HTR-8/SVneo (cell line): ENCODE measurements at places on chromosomes 4 and X.
A peak's percentile ranks its signal among the peaks of the same experiment; 100 is the strongest.

DNA sequence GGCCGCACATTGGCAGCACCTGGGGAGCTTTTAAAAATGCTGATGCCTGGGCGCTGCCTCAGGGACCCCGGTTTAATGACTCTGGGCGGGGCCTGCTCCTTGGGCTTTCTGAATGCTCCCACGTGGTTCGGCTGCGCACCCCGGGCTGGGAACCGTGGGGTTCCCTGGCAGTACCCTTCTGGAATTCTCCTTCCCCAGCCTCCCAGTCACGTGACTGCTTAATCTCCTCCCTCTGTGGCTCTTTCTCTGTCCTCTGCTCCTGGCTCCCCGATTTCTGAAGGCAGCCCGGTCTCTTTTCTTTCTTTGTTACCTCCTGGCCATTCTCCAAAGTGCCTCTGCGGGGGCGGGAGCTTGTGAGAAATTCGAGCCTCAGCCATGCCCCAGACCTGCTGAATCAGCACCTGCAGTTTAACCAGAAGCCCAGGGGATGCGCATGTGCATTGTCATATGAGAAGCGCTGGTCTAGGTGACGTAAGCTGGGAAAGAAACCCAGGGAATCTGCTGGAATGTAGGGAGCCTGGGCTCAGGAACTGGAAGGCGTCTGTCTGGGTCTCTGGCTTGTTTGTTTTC lies 16.6 kb downstream of the CLCN4 start:
- peak; percentile 73 for DNase-seq

DNA sequence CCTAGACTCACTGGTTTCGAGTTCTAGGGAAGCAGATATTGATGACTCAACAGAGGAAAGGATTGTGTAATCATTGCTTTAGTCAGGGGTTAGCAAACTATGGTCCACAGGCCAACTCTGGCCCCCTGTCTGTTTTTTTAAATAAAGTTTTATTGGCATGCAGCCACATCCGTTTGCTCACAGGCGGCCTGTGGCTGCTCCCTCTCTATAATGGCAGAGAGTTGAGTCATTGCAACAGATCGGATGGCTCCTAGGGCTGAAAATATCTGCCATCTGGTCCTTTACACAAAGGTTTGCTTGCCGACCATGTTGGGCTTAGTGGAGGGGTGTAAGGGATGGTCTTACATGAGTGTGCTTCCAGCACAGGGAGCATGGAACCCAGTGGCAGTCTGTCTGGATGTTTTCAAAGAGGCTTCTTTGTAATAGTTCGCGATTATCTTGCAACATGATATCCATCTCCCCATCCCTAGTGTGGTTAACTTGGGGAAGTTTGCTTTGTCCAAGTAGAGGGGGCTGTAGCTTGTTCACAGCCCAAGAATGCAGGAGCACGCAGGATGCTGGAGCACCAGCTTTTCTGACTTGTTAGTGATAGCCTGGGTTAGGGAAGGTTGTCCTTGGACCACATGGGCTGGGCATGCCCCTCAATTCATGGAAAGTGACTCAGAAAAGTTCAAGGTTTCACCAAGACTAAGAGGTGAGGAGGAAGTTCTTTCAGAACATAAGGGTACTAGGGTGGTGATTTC lies 59.3 kb upstream of the CLDN34 start:
- DNase-seq = no peak

DNA sequence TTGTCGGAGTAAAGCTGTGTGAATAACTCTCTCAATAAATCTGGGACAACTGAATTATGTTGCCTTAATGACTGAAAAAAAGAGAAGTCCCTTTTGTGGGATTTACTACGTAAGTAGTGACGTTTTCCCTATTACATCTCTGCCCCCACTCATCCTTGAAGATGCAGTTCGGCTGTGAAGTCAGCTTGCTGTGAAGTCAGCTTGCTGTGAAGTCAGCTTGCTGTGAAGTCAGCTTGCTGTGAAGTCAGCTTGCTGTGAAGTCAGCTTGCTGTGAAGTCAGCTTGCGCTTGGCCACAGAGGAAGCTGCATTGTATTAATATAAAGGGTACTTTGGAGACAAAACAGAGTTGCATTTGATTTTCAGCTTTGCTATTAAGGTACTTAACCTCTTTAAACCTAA lies 8.0 kb upstream of the VAMP7 start:
- no peak for DNase-seq

DNA sequence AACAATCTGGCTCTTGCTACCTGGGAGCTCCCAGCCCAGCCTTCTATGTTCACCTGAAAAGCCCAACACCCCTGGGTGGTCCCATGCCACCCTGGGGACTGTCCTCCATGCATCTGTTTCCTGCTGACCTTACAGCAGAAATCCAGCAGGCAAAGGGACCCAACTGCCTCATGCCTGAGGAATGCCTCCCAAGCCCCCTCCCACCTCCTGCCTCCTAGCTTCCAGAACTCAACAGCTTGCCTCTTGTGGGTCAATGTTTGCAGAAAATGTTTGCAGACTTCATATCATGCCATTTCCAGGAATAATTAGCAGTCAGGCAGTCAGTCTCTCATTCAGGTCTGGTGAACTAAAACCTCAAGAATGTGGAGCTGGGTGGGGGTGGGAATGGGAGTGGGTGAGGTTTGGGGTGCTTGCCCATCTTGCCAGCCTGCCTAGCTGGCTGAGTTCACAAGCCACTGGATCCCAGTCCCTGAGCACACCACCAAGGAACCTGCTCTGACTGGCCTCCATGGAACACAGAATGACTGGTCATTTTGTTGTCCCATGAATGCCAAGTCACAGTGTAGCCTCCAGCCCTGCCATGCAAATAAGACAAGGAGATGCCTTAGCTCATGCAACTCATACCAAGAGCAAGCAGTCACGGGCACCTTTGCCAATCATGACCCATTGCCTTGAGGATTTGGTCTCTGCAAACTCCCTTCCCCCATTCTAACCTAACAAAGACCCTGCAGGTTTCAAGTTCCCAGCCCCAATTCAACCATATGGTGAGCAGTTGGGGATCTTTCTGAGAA lies 12.1 kb upstream of the PLAC1 start:
- DNase-seq = peak; percentile 33

DNA sequence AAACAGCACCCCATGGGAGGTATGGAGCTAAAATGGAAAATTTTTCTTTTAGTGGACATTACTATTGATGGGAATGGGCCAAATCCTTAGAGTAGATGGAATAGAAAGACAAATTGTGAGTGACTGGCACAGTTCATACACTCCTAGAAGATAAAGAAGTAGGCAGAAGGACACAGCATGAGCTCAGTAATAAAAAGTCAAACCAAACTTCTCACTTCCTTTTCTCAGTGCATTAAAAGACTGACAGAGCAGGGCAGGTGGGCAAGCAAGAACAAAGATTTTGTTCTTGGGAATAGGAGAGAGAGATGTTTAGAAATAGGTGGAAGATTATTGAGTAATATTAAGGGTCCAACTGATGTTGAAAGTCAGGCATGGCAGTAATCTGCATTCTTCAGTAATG lies 132.5 kb downstream of the ATP10D start:
- no peak for DNase-seq

DNA sequence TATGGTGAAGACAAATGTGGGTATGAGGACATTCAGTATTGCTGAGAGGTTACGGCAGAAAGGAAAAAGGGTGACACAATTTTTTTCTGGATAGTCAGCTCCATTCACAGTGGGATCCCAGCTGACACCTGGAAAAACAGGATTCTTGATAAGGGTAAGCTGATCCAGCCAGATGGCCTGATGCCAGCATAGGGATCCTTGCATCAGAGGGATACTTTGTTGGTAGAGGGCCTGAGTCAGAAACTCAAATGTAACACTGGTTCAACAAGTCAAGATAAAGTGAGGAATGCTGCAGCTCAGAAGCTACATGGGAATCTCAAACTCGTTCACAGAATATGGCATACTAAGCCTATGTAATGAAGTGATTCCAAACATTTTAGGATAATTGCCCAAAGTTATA lies 726.7 kb downstream of the C4orf33 start:
- no peak for DNase-seq

DNA sequence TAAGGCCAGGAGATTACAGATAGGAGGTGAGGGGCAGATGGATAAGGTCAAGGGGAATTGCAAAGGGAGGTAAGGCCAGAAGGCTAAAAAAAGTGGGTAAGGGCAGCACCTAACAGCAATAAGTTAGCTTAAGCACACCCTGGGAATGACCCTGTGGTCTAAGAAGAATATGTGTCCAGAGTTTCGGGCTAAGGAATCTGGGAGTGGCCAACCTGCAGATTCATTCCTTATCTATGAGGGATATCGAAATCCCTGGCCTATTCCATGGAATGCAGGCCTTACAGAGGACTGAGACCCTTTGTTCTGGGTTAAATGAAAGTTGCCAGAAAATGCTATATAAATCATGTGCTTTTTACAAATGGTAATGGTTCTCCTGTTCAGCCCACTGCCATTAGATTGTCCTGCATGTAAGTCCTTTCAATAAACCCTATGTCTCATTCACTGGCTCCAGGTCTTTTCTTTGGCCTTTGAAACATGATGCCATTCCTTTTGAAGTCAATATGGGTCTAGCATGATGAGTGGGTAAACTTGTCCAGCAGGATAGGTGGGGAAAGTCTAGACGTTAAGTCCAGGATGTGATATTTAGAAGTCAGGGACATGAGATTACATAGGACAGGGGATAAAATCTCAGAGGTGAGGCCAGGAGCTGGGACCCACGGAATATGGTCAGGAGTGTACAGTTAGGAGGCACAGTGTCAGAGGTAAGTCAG lies 226.2 kb downstream of the TACR3 start:
- DNase-seq = no peak

DNA sequence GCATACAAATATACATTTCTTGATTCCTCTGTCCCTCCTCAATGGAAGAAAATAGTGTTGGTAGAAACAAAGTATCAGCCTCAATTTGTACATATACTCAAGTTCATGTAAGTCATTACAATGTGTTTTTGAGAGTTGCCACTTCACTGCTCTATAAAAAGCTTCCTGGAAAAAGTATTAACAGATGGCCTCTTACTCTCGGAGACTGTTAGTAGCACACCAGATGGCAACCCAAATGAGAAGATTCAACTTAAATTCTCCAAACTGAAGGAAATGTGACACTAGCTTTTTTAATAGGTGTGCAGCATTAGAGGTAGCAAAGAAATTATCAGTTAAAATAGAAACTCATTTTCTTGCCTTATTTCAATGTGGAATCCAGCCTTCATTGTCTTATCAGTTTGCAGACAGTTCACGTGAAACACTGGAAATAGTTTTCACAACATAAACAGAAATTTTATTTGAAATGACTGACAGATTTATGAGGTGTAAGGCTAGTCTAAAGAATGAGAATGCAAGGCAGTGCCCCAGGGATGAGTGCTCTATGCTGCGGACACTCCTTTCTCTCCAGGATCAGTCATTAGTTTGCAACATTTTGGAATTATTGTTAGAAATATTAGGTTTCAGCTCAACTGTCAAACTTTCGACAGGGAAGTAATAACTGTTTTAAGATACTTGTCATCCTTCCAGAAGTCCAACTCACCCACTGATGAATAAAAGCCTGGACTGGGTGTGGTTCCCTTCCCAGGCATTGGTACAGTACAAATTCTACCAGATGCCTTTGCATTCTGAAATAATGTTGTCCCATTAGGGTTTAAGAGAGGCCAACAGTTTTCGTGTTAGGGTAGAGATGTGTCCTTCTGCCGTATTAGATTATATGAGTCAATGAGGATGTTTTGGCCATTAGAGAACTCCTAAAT lies 50.9 kb downstream of the IDS start:
- no peak for DNase-seq

DNA sequence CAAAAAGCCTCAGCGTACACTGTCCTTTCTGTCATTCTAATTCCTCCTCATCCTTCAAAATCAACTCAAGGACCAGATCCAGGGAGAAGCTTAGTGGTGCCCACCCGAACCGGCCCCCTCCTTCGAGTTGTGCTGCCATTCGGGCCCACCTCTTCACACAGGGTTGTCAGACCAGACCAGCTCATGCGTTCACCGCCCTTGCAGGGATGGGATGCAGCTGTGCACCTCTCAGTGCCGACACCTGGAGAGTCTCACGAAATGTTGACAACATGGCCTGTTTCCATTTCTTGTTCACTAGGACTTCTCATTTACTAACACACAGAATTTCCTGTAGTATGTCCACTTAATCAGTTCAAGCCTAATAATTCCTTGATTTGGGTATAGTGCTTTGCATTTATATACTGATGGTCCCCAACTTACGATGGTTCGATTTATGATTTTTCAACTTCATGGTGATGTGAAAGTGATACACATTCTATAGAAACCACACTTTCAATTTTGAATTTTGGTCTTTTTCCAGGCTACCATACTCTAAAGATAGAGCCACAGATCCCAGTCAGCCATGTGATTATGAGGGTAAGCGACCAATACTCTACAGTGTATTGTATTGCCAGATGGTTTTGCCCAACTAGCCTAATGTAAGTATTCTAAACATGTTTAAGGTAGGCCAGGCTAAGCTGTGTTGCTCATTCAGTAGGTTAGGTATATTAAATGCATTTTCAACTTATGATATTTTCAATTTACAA lies 23.3 kb downstream of the PKD2 start:
- DNase-seq = no peak

DNA sequence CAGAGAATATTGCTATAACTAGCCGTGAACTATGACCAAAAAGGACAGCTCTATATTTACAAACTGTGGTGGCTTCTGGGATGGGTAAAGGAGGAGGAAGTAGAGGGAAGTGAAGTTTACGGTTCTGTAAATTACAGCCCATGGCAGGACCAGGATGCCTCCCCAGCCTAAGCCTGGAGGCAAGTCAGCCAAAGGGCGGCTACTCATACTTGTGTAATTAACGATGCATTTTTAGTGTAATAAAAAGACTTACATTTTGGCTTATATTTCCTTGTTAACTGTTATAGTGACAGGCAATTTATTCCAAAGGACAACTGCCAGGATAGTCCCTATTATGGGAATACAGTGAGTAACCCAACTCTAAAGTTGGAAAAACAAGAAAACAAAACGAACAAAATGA lies 139.9 kb upstream of the OTUD4 start:
- no peak for DNase-seq

DNA sequence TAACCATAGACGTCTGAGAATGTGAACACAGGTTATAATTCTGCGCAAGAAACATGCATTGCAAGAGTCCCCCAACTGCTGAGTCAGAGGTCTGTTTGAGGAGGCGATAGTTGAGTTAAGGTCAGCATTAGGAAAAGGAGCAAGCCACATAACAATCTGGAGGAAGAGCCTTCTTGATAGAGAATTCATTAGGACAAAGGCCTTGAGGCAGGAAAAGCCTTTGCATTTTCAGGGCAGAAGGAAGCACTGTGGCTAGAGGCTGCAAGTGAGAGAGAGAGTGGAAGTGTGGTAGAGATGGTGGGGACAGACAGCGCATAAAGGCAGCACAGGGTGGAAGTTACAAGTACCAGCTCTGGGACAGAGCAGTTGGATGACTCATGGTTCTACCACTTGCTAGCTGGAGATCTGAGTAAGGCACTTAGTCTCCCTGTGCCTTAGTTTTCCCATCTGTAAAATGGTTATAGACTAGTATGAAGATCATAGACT lies 125.8 kb upstream of the LNX1 start:
- DNase-seq = no peak

GRCh38 chr4:10160281-10160856 lies 43.8 kb upstream of the WDR1 start:
- DNase-seq = no peak
